ENCODE measurements at places on chromosomes 2 and 18.

- DNase-seq, result no peak
These were observed 2.5 kb downstream of the RTN4 start for GRCh38 chr2:55047677-55048299.

- no peak for DNase-seq
These were observed 101.7 kb upstream of the ALPP start for GRCh38 chr2:232276733-232277313.

DNA sequence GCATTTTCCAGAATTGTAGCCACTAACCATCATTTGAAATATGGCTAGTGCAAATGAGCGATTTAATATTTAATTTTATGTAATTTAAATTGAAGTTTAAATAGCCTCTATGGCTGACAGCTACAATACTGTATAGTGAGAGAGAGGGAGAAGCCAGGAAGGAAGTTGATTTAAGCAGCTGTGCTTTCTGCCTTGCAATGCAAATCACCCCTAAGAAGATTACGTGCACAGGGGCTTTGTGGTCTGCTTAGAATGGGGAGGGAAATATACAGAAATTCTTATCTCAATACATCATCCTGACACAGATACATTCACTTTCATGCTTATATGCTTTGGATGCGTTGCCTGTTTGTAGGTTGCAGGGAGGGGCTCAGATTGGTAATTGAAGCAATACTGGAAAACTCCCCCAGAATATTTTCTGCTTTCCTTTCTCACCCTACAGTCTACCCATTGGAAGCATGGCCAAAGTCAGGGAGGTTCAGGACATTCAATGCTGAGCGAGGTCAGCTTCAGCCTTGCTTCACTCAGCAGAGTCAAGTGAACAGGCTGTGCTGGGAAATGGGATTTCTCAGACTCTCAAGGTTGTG lies 674.0 kb downstream of the CNTNAP5 start:
- no peak for DNase-seq

GRCh38 chr18:43012951-43013350 lies 102.5 kb downstream of the RIT2 start:
- no peak for DNase-seq

- DNase-seq, result no peak
These were observed 103.7 kb downstream of the BIN1 start for GRCh38 chr2:127003070-127003800.

GRCh38 chr2:33810046-33810835 lies 211.1 kb upstream of the FAM98A start:
- DNase-seq, result no peak

- no peak for DNase-seq
These were observed 59.8 kb upstream of the IL1R1 start for GRCh38 chr2:102082571-102083392.

- no peak for DNase-seq
These were observed 2.1 kb downstream of the CNTNAP5 start for GRCh38 chr2:124027182-124027581.

DNA sequence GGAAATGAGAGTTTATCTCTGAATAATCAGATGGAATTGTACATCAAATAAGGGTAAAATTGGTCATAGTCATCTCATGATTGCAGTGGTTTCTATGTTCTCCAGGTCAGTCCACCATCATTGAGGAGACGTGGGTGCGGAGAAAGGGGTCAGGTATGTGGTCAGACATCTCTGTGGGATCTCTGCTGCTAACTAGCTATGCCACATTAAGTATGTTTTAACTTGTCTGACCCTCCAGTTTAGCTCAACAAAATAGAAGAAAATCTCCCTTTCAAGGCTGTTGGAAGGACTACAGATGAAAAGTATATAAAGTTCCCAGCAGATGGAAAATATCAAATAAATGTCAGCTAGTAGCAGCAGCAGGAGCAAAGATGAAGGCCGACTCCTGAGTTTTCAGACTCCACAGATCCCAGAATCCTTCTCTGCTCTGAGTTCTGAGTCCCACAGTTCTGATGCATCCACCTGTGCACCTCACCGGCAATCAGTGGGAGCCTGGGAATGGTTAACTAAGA lies 106.6 kb upstream of the CYP1B1 start:
- DNase-seq, result no peak

- DNase-seq, result no peak
These were observed 43.5 kb upstream of the ID2 start for GRCh38 chr2:8638327-8638726.

DNA sequence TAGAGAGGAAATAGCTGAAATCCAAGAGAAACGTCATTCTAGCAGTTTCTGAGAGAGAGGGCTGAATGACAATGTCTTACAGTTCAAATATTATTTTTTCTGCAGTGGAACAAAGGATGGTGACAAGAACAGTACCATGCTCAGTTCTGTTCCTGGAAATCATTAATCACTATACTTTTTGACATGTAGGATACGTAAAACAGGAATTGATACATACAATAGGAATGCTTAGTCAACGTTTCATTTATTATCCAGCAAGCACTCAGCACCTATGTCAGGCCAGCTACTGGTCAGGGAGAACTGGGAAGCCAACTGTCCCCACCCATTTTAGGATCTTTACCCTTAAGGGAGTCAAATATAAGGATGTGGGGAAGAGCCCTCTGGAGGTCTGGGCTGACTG lies 114.7 kb downstream of the DHRS9 start:
- DNase-seq, result no peak
